ENCODE measurements at places on chromosomes 12 and 14.

- no peak for DNase-seq
These were observed 777 bp downstream of the ZFP36L1 start for GRCh38 chr14:68791902-68792677.

GRCh38 chr14:21300892-21301291, 21.0 kb downstream of the RPGRIP1 start:
- no peak for DNase-seq

- no peak for DNase-seq
These were observed 360.9 kb downstream of the KCNH5 start for GRCh38 chr14:62684376-62684775.

- no peak for DNase-seq
These were observed at the start of gene ARID4A for GRCh38 chr14:58298477-58299400. Gene ARID4A, plus strand, starts transcription at chr14:58298555. Its CDS starts 1,300 bp downstream, at chr14:58299855.
